ENCODE measurements at places on chromosomes 1 and 21.

GRCh38 chr1:168774241-168774640, 45.2 kb upstream of the DPT start:
- no peak for DNase-seq

- no peak for DNase-seq
These were observed 116.9 kb upstream of the SLC25A33 start for GRCh38 chr1:9422321-9422720.

DNA sequence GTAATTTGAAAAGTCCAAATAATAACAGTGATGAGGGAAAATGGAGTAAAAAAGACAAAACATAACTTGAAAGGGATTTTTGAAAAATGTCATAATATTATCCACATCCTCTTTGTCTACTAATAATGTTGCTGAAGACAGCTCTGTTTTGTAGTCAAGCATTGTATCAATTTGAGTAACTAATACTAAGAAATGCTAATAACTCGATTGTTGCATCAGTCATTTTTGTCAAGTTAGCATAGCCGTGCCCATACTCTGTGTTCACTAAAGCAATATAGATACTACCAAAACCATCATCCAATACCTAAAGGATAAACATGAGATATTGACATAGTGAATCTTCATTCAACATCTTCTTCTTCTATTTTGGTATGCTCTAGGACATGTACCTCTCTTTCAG, 17.3 kb downstream of the PDC start:
- DNase-seq = no peak

DNA sequence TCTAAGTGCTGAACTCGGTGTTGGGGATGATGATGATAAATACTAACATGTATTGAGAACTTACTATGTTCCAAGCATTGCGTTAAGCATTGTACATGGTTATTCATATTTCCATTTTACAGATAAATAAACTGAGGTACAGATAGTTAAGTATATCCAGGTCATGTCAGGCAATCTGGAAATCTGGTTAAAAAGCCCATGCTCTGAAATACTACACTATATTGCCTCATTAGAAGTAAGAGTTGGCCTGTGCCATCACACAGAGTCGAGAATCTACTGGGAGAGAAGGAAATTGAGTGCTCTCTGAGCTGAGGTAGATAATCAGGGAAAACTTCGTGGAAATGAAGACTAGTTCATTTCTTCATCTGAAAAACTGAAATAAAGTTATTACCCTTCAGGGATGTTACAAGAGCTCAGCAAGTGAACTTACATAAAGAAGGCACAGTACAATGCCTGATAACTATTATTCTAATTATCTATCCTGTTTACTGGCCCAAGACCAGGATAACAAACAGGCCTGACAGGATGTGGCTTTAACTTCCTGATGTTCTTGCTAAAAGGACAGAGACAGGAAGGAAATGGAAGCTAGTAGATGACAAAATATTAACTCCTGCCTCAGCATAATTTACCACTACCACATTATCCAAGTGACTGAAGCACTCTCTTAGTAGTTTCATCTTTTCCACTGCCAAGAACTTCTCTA, 85.6 kb downstream of the EPS15 start:
- DNase-seq = no peak

GRCh38 chr1:97806996-97807520, 113.8 kb downstream of the DPYD start:
- DNase-seq = no peak

DNA sequence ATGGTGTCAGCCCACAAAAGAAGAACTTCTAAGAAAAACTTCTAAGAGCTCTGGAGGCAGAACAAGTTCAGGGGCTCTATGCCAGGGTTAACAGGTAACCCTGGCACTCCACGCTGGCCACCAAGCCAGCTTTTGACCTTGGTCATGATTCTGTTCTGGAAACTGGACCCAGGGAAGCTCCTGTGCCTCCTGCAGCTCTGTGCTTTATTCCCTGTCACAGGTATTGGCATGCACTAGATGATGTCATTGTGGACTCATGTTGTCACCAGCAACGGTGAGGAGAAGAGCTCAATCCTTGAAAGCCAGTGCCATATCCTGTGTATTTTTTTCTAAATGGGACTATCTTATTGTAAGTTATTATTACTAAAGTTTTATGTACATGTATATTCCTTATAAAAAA, 56.7 kb upstream of the GCLM start:
- no peak for DNase-seq

DNA sequence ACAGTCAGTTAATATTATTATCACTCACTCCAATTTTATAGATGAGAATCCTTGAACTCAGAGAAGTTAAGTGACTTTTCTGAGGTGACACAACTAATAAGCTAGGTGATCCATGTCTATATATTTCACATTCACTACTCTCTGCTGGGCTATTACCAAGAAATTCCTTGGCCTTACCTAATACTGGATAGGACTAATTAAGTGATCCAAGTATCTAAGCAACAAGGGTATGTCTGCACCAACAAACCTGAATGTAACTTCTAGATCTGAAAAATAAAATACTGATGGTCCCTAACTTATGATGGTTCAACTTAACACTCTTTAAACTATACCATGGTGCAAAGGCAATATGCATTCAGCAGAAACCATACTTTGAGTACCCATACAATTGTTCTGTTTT, 14.8 kb upstream of the CASQ2 start:
- DNase-seq = no peak

DNA sequence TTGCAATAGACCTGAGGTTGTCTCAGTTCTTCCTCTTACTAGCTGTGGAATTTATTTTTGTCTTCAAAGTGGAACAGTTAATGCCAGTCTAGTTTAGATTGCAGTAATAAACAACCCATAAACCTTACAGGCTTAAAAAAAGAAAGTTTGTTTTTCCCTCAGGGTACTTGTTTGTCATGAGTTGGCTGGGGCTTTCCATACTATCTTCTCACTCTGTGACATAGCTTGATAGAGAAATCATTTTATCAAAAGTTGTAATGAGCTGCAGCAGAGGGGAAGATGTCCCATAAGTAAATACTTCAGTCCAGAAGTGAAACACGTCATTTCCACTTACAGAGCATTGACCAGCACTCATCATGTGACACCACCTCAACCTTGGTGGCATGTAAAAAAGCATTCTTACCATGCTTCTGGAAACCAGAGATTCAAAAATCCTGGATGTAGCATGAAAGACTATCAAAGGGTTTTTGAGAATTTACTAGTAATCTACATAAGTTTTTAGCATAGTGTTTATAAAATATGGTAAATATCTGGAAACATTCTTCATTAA, 62.8 kb upstream of the COL11A1 start:
- DNase-seq = no peak

Measured in brain microvascular endothelial cell (primary cell).